COLO829 (cell line): ENCODE measurements at places on chromosomes 13 and 19.
A peak's percentile ranks its signal among the peaks of the same experiment; 100 is the strongest.

- no peak for DNase-seq
Measured at GRCh38 chr19:511101-511851, 4.0 kb downstream of the TPGS1 start.

DNA sequence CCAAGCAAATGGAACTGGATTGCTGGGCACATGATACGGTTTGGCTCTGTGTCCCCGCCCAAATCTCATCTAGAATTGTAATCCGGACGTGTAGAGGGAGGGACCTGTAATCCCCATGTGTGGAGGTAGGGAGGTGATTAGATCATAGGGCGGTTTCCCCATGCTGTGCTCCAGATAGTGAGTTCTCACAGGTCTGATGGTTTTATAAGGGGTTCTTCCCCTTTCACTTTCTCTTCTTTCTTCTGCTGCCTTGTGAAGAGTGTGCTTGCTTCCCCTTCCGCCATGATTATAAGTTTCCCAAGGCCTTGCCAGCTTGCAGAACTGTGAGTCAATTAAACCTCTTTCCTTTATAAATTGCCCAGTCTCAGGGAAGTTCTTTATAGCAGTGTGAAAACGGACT is 32.6 kb upstream of the MTIF3 start:
- no peak for DNase-seq

DNA sequence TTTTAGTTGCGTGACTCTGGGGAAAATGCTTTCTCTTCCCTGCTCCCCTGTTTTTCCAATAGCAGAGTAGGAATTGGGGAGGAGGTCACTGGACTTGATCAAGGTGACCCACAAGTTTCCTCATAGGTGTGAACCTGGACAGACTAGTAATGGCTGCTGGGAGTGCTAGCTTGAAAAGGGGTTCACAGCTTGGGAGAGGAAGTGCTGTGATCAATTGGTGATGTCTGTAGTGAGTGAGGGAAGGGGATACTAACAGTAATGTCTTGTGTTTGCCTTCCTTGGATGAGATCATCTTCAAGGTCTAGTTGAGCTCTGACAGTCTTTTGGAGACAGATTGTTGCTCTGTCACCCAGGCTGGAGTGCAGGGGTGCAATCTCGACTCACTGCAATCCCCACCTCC is 1.7 kb downstream of the BCL2L12 start:
- DNase-seq = no peak

DNA sequence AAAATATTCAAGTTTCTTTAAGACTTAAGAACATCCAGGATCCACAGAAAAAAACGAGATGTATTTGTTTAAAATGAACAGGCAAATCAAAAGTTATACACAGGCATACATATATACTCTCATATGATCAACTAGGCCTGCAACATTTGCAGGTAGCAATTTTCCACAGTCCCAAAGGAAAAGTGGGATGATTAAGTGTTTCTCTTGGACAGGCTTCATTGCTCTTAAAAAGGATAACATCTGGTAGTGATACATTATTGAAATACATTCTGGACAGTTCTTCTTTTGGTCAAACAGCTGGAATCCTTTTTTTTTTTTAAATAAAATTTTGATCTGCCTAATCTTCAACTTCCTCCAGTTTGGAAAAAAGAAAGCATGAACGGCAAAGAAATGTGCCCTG is 114.8 kb upstream of the TDRD3 start:
- no peak for DNase-seq

- no peak for DNase-seq
Measured at GRCh38 chr13:95783747-95784146, 106.8 kb downstream of the DNAJC3 start.

GRCh38 chr13:94239135-94239534 is 240.3 kb downstream of the DCT start:
- peak; percentile 88 for DNase-seq

DNA sequence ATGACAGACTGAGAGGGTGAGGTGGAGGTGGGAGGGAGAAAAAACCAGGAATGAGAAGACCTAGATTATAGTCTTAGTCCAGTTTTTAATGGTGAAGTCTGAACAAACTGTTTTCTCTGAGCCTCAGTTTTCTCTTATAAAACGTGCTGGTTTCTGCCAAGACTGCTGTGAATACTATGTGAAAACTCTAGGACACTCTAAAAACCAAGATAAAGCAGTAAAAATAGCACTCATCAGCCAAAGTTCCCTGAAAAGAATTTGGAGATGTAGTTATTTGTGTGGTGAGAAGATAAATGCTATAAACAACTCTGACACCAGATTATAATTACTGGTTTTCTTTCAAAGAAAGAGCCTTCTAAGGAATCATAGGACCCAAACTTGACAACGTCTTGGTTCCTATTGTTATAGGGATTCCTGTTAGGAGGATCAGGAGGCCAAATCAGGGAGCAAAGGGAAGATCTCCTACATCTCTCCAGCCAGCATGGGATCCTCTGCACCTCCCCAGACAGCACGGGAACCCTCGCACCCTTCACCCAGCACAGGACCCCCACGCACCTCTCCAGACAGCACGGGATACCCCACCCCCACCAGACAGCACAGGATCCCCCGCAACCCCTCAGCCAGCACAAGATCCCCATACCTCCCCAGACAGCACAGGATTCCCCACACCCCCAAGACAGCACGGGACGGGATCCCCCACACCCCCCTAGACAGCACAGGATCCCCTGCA is 130.2 kb downstream of the MIPEP start:
- DNase-seq = no peak

DNA sequence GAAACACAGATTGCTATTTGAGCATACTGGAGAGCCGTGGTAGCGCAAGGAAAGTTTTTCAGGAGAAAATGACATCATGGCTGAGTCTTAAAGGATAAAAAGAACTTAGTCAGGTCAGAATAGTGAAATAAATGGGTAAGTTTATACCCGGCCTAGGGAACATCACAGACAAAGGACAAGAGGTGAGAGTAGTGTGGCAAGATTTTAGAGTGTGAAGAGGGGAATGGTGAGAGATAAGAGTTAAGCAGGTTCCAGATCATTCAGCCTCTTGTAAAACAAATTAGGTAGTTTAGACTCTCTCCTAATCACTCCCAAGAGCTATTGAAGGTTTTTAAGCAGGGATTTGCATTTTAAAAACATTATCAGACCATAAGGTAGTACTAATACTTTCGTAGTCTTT is 116.0 kb upstream of the MAB21L1 start:
- DNase-seq = no peak

DNA sequence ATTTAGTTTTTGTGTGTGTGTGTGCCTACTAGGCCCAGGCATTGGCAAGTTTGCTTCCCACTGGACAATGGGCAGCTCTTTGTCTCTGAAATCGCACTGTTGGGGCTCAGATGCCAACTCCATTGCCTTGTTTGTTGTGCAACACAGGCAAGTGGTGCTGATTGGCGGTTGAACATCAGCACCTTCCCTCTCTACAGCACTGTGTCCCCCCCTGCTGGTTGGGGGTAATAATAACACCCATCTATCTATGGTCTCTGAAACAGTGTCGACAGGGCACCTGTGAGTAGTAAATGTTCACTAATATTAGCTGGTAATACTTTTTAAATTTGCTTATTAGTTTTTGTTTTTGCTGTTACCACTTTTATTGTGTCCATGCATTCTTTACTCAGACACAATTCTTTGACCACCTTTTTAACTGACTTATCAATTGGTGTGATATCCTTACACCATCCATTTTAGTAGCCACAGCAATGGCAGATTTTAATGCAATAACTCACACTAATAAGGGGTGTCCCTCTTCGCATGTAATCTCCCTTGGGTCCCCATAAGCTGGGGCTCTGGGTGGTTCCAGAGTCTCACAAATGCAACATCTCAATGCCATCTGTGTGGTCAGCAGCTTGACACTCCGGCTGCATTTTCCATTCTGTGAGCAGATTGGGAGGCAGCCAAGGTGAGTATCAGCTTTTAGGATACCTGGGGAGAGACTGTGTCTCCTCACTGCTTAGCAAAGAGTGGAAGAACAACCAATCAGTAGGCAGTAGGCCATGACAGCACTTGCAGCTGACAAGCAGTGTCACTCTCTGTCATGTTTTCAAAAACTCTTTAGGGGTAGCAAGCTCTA is 47.7 kb upstream of the UQCRFS1 start:
- peak; percentile 28 for DNase-seq

DNA sequence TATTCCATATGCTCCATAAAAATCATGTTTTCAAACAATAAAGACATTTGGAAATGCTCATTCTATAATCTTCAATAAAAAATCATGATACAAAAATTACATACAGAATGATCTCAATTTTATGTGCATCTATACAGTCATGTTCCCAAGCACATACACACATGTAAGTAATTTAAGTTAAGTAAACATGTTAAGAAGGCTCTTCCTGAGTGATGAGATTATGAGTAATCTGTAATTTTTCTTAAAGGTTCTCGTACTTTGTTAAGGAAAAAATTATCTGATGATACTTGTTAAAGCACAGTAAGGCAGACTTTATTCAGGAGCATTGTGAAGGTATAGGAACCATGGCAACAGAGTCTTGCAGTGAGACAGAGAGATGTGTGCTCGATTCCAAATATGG is 30.0 kb upstream of the DLEU7 start:
- DNase-seq = no peak

GRCh38 chr19:35717665-35718344 is at the start of gene KMT2B:
KMT2B (plus strand) TSS chr19:35718003; CDS start chr19:35718019, 16 bp downstream.
- DNase-seq = no peak

DNA sequence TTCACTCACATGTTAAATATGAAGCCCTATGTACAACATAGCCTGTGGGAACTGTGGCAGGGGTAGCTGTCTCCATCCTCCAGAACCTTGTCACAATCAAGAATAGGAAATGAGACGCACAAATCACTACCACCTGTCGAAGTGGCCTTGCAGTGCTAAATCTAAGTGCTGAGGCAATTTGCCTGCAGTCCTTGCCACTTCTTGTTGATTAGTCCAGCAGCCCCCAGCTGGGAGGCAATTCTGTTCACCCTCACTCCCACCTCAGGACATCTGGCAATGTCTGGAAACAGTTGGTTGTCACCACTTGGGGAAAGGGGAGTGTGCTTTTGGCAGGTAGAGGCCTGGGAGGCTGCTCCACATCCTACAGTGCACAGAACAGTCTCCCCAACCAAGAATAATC is 10.7 kb downstream of the RFX2 start:
- no peak for DNase-seq

- DNase-seq = no peak
Measured at GRCh38 chr19:19444681-19445155, 39.2 kb downstream of the GATAD2A start.

GRCh38 chr13:45316338-45316737 is 24.6 kb downstream of the TPT1 start:
- DNase-seq = no peak

DNA sequence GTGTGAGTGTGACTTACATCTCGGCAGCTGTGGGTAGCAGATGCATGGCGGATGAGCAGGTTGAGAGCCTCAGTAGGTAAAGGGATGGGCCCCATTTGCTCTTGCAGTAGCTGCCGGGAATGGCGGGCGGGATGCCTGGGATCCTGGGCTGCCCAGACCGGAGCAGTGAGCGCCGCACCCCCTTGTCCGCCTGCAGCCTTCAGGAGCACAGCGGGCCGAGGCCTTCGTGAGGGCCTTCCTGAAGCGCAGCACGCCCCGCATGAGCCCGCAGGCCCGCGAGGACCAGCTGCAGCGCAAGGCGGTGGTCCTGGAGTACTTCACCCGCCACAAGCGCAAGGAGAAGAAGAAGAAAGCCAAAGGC is 4.1 kb downstream of the POP4 start:
- no peak for DNase-seq

GRCh38 chr13:22286338-22286737 is 615.5 kb downstream of the FGF9 start:
- no peak for DNase-seq

GRCh38 chr13:98941536-98941935 is 36.3 kb downstream of the DOCK9 start:
- no peak for DNase-seq

DNA sequence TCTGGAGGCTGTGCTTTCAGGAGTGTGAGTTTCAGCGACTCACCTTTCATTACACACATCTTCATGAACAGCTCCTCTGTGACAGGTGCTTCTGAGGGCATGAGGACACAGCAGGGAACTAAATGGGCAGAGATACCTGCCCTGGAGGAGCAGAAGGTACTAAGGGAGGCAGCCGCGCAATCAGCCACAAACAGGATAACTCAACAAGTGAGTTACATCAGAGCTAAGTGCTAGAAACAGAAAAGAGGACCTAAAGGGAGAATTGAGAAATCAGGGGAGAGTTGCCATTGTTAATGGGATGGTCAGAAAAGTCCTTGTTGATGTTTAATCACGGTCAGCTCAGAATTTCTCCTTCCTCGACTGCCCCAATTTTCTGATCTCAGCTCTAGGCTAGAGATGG is 42.5 kb downstream of the SYDE1 start:
- no peak for DNase-seq

- DNase-seq = no peak
Measured at GRCh38 chr13:25807562-25807961, 244.3 kb downstream of the SHISA2 start.

- DNase-seq = peak; percentile 55
Measured at GRCh38 chr13:43786766-43787517, at the start of gene ENOX1. ENOX1 (minus strand) TSS chr13:43786972.

GRCh38 chr13:105278943-105279381 is 1256.5 kb downstream of the EFNB2 start:
- DNase-seq = no peak

- no peak for DNase-seq
Measured at GRCh38 chr13:90276216-90276615, 1071.3 kb upstream of the MIR17HG start.

DNA sequence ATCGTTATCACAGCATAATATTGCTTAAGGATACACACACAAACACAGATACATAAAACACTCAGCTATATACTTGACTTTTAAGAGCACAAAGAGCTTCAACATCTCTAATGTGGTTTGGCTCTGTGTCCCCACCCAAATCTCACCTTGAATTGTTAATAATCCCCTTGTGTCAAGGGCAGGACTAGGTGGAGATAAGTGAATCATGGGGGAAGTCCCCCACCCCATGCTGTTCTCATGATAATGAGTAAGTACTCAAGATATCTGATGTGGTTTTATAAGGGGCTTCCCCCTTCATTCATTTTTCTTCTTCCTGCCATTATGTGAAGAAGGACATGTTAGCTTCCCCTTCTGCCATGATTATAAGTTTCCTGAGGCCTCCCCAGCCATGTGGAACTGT is 481.4 kb downstream of the PCDH9 start:
- DNase-seq = no peak
